ENCODE measurements at places on chromosomes 11 and 22.
A peak's percentile ranks its signal among the peaks of the same experiment; 100 is the strongest.

GRCh38 chr11:94749369-94749768, 18.8 kb upstream of the AMOTL1 start:
- DNase-seq: no peak

GRCh38 chr11:13210424-13210823, 67.2 kb upstream of the BMAL1 start:
- peak; percentile 66 for DNase-seq

GRCh38 chr11:690738-691633, 4.0 kb downstream of the DEAF1 start:
- no peak for DNase-seq

GRCh38 chr11:75911459-75911858, 96.4 kb downstream of the UVRAG start:
- DNase-seq: no peak

DNA sequence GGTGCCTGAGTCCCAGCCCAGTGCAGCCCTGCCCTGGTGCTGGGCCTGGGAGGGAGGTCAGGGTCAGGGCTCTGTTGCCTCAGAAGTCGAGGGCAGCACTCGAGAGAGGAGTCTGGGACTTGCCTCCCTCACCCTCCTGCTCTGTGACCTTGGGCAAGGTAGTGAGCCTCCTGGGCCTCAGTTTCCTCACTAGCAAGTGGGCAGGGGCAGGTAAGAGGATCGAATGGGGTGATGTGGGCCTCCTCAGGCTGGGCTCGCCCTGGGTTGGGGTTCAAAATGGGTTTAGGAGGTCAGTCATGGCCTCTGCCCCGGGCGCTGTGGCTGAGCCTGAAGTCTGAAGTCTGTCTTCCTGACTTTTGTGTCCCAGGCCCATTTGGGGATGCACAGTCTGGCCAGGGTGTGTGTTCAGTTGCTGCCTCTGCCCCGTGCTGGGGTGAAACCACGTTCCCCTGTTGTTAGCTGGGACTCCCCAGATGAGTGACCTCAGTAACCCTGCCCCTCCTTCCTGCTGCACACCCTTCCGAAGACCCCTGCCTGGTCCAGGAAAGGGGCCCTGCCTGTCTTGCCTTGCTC, 40.9 kb upstream of the CELSR1 start:
- no peak for DNase-seq

GRCh38 chr11:65786786-65787636, at the start of gene OVOL1:
OVOL1 (plus strand) TSS chr11:65787063; CDS start chr11:65787374, 311 bp downstream.
- DNase-seq: no peak

DNA sequence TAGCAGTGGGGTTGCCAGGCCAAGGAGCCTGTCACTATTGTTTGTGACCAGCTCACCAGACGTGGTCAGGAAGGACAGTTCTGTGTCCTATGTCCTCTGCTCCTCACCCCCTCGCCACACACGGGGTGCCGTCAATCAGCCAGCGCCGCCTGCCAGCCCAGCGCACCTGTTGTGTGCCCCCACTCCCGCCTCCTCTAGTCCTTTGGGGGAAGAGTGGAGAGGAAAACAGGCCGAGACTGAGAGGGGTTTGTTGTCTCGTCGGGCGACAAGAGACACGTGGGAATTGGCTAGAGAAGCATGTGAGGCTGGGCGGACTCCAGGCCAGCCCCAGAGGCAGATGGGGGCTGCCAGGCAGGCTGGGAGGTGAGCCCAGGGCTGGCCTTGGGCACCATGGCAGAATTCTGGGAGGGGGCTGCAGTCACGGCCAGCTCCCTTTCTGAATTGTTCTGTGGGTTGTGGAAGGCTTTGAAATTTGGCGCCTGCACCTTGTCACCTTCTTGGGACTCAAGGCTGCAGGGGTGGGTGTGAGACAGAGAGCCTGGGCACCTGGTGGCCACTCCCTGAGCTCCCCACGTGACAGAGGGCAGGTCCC, 3.1 kb upstream of the KCNQ1OT1 start:
- no peak for DNase-seq

All from AG09319 (cell line).